ENCODE measurements at places on chromosomes 11 and 22.

GRCh38 chr11:105108247-105108646, 31.3 kb downstream of the CARD18 start:
- no peak for DNase-seq

DNA sequence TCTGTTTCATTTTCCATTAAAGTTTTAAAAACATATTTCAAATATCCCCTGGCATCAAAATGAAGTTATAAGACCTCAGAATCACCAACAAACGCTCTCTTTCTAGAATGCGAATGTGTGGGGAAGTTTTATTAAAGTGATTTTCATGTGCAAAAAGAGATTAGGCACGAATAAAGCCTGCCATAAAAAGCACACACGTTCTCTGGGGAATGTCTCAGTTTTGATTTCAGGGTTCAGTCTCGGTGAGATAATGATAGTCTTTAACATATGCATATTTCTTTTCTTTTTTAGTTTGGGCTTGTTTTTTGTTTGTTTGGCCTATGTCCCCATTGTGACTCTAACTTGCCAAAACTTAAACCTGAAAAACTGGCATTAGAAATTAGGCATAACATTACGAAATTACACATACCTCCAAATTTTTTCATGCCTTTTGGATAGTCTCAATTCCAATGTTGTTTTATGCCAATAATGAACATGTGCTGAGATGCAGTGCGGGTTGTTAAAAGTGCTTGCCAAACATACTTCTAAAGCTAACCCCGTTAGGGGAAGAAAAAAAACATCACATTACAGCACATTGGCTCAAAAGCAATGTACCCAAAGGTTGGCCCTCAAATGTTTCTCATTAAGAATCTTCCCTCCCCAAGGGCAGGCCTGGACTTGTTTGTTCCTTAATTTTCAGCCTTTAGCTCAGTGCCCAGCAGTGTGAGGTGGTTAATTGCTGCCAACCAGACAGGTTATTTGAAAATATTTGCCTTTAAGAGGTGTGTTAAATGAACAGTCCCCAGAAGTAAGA, 33.2 kb upstream of the FBLN1 start:
- no peak for DNase-seq

DNA sequence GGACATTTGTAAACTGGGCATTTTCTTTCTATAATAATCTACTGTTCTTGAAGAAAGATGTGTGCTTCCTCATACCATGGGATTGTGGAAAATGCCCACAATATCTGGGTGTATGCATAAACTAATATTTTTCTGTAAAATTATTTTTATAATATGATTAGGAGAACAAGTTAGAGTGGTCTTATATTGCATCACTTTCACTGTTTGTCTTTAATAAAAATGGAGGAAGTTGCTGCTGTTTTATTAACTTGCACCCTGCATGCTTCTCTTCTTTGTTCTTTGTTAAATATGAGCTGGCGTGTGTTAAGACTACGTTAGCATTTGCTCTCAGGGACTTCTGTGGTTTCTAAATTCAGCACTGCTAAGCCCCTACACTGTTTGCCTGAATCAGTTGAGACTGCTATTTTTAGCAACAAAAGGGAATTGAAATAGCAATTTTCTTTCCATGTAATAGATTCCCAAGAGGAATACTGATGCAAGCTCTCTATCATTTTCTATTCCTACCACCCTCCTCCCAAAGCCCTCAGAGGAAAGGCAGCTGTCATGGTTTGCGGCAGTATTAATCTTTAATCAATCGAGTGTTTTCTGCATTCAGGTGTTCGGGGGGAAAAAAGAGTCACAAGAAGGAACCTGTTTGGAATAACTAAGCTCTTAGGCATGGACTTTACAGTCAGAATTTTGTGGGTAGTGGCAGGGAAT, 56.1 kb downstream of the HSD17B12 start:
- DNase-seq = no peak

DNA sequence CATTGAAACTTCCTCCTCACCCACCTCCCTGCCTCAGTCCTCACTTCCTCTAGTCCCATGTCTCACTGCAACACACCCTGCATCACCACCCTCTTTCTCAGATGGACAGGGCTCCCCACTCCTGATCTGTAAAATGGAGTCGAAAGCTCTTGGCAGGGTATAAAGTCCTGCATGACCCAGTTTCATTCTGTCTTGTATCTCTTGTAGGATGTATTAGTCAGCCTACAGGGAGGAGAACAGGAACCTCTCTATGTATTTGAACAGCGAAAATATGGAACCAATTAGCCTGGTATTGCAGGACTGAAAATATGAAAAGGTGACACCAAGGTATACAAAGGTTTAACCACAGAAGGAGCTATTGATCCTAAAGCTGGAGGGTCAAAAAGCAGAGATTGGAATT, 156.9 kb upstream of the SNX19 start:
- no peak for DNase-seq

- no peak for DNase-seq
Observed at GRCh38 chr11:44774108-44774507, 47.3 kb downstream of the TSPAN18 start.

DNA sequence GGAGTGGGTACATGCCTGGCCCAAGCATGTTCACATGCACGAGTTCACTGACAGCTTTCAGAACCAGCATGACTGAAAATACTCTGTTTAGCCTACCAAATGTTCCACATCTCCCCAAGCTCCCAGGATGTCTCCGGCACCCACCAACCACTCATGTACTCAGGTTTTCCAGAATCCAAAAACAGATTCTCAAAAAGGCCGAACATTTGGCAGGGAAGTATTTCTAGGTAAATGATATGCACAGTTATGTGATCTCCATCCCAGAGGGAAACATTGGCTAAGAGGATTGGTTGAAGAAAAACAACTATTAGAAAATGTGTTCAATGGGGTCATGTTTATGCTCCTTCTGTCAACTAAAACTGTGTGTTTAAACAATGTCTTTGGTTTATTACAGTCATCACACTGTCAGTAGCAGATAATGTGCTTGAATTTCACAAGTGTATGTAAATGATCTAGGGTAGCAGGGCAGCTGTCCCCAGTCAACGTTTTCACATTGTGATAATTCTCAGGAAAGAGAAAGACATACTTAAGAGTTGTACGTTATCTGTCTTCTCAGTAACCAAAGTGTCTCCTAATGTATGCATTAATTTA, 52.3 kb downstream of the BARX2 start:
- DNase-seq = no peak

GRCh38 chr11:84686716-84687115, 940.4 kb downstream of the DLG2 start:
- DNase-seq = no peak

- no peak for DNase-seq
Observed at GRCh38 chr22:26041931-26042330, 127.3 kb upstream of the SEZ6L start.

DNA sequence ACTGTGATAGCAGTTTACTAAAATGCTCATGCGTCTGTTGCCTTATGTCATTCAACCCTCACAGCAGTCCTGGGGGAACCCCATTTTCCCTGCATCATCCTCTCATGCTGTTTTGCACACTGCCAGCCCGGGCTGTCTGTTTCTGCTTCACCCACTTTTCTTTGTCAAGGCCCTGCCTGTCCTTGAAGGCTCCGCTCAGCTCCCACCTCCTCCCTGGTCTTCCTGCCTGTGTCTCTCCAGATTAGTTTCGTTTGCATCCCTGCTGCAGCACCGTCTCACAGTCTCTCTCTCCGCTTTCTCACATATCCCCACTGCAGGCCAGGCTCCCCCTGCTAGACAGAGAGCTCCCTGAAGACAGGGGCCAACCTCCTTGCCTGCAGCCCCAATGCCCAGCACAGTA, 29.9 kb downstream of the SERPINH1 start:
- no peak for DNase-seq

GRCh38 chr11:109401545-109401944, 20.4 kb upstream of the C11orf87 start:
- DNase-seq = no peak

GRCh38 chr11:43545610-43546009, 134.9 kb upstream of the HSD17B12 start:
- no peak for DNase-seq

- DNase-seq = no peak
Observed at GRCh38 chr11:36375353-36376008, 79.4 kb downstream of the PRR5L start.

DNA sequence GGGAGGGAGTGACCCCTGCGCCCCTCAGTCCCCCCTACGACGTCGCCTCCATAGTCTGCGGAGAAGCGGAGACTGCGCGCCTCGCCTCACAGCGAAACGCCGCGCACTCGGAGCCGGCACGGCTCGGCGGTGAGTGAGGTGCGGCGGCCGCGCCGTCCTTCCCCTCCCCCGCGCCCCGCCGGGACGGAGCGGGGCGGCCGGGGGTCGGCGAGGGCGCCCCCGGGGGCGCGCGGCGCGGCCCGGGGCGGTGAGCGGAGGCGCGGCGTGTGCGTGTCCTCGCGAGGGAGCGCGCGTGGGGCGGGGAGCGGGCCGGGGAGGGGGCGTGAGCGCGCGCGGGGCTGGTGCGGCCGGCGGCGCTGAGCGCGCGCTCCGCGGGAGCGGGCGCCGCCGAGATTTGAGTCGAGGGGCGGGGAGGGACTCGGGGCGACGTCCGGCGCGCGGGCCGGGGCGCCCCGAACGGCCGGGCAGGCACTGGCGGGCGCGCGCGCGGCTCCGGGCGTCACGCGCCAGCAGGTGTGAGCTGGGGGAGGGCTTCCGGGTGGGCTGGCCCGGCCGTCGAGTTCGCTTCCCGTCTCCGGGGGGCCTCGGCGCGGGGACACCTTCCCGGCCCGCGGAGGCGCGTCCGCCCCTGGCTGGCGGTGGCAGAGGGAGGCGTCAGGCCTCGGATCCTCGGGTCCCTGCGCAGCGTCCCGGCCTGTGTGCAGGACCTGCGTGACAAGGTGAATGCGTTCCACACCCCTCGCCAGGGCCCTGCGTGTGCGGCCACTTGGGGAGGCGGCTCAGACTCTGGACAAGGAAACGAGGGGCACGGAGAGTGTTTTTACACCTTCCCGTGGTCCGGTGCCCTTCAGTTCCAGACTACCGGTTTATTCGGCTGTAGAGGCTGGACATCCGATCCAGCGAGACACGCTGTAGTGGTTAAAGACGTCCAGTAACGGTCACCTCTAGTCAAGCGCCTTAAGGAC, 50.4 kb downstream of the FAM83F start:
- peak; percentile 89 for DNase-seq

DNA sequence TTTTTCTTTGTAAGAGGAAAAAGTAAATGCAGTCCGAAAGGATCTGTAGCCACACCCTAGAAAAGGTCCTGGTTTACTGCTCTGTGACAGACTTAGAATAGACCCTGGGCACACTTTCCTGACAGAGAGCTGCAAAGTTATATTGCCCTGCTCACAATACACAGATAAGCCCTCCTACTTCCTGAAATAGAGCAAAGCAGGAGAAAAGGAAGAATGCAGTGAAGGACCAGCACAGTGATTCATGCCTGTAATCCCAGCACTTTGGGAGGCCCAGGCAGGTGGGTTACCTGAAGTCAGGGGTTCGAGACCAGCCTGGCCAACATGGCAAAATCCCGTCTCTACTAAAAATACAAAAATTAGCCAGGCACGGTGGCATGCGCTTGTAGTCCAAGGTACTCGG, 2.2 kb downstream of the CYB561A3 start:
- no peak for DNase-seq

DNA sequence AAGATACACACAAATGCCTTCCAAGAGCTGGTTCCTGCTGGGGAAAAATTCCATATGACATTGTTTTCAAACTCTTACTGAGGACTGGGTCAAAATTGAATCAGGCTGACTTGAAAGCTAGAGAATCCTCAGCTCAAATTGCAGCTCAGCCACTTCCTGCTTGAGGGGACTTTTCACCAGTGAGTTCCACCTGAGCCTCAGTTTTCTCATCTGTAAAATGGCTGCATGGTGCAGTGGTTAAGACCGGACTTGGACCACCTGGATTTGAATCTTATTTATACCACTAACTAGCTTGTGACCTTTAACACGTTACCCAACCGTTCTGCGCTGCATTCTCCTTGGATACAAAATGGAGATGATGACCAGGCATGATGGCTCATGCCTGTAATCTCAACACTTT, 69.9 kb upstream of the ASPHD2 start:
- DNase-seq = no peak

- DNase-seq = no peak
Observed at GRCh38 chr11:9765320-9766101, 101.6 kb downstream of the SWAP70 start.

DNA sequence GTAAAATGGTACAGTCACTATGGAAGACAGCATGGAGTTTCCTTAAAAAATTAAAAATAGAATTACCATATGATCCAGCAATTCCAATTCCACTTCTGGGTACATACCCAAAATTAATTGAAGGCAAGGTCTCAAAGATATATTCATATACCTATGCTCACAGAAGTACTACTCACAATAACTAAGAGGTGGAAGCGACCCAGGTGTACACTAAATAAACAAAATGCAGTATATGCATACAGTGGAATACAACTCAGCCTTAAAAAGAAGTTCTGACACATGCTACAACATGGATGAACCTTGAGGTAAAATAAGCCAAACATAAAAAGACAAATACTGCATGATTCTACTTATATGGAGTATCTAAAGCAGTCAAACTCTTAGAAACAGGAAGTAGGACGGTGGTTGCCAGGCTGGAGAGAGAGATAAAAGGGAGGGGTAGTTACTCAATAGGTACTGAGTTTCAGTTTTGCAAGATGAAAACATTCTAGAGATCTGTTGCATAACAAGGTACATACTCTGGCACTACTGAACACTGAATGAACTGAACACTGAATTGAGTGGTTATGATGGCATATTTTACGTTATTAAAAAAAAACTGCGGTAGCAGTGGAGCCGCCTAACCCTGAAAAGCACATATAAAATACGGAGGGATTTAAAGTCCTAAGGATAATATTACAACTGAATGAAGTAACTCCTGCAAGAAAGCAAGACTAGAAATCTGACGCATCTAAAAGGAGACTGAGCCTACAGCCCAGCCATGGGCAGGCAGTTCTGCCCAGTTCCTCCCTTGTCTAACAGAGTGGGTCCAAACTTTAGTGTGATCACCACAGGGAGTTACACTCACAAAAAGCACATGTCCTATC, 12.8 kb downstream of the DGCR2 start:
- no peak for DNase-seq

GRCh38 chr11:92739041-92739440, 230.4 kb upstream of the MTNR1B start:
- no peak for DNase-seq

DNA sequence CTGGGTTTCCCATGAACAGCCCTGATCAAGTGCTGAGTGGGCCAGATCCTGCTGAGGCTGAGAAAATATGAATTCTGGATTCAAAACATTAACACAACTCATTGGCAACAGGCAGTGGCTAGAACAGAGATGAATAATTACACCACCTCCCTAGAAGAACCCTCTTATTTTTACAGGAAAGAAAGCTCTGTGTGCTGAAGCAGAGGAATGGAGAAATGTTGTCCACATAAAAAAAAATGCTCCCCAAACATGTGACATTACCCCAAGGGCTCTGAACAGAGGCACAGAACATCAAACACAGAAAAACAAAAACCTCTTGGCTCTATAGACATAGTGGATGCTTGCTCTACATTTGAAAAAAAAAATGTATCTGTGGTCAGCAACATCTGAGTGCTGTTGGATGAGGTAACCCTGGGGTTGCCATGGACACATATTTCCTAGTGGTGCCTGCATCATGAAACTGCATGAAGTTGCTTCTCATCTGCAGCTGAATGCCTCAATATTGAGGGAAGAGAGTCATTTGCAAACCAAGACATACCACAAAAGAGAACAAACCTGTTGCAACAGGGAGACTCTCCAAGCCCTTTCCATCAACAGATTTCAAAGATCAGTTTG, 98.8 kb downstream of the SNX19 start:
- no peak for DNase-seq
